ENCODE measurements at places on chromosomes 6 and 20.

DNA sequence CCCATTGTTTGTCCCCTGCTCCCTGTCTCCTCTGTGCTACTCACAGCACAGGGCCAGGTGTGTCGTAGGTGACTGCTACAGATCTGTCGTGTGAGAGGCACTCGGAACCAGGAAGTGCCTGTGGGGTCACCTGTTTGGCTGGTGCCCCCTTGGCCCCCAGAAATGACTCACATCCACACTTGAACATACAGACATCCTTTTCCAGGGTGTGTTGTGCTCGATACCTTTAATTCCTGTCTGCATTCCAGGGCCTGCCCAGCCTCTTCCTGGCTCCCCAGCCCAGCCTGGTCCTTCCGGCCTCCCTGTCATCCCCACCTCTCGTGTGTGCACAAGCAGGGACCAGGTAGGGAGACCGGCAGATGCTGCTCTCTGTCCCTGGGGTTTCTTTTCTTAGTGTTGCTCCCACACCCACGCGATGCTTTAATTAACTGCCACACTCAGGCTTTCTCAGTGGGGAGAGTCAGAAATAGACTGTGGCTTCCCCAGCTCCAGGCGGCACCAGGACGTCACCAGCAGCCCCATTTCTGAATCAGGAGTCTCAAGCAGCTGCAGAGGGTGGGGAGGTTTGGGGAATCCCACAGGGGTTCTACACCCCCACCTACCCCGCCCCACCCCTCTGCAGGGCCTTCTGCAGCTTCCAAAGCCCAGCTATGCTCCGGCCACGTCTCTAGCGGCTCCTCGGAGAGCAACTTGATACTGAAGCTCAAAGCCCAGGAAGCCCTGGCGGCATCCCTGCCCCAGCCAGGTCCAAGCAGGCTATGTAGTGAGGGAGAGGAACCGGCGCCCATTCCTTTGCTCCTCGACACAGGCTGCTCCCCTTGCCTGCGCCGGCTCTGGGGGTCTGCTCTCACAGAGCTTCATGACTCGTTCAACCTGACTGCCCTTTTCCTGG is 102.2 kb downstream of the SYCP2 start:
- no peak for DNase-seq

DNA sequence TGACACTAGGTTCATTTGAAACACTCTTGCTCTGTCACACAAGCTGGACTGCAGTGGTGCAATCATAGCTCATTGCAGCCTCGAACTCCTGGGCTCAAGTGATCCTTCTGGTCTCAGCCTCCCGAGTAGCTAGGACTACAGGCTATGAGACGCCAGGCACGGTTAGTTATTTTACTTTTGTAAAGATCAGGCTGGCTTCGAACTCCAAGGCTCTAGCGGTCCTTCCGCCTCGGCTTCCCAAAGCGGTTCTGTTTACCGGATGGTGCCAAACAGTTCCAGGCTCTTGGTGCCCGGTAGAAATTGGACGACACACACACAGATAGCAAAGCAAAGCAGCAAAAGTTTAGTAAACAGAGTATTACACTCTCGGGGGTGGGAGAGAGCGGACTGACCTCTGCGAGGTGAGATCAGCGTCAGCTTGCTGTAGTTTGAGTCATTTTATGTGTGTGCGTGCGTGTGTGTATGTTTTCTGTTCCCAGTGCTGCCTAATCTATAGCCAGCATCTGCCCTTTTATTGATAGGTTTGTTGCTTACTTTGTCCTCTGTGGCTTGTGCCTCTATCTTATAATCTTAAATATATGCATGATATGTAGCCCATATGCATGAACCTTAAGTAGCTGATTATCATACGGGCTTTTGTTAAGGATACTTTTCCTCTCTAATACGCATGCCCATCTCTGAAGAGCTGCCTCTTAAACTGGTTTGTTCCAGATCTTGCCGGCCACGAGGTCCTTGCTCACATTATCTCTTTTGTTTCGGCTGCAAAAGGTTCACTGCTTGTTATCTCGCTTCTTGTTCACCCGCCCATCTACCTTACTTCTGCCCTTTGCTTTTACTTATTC is 75.2 kb downstream of the OR2B2 start:
- peak; percentile 89 for DNase-seq

- no peak for DNase-seq
Observed at GRCh38 chr20:44309763-44310663, 989 bp downstream of the FITM2 start.

- no peak for DNase-seq
Observed at GRCh38 chr20:18405826-18406225, 61.0 kb downstream of the DZANK1 start.

- DNase-seq = no peak
Observed at GRCh38 chr6:98116455-98116854, 717.9 kb upstream of the POU3F2 start.

DNA sequence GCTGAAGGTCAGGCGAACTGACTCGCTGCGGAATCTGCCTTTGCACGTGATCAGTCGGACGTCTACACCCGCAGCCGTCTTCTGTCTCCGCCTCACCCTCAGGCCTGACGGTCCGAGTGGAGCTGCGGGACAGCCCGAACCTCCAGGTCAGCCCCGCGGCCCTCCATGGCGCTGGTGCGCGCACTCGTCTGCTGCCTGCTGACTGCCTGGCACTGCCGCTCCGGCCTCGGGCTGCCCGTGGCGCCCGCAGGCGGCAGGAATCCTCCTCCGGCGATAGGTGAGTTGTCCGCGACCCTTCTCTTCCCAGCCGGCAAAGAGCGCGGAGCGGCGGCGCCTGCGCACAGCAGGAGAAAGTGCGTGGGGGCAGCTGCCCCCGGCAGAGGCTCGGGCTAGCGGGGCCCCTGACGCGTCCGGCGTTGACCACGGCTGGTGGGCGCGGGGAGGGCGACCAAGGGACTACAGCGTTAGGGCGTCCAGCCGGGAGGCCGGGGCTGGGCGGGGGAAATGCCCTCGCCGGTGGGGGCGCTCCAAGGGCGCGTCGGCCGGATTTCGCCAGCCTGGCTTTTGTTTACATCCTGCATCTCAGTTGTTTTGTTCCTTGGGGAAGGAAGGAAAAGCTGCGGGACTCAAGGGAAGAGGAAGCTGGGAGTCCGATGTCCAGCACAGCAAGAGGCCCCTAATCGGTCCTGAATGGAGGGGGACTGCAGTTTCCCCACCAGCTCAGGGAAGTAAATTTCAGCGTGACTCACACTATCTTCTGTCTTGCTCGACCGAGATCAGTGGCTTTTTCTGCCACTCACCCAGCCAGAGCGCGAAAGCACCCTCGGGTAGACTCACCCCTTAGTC is at the start of gene SMPDL3A:
Gene SMPDL3A, plus strand, starts transcription at position 77 of the 846 bp plus-strand sequence. Its CDS starts 89 bp downstream, at position 166.
- DNase-seq = peak; percentile 64

All from A673 (cell line).